ENCODE measurements at places on chromosomes 7 and 10. TPM values are rescaled to one million over a fixed set of nuclear protein-coding genes. Genes with fewer than 3 reads are reported as not detected.

GRCh38 chr10:108469940-108470339 is 1305.4 kb upstream of the SORCS1 start:
- H3K27me3 ChIP-seq, result peaks cover 5% of the 10 kb centered on the region
- no peaks in the 10 kb centered on the region for H3K4me1 ChIP-seq
- H3K27ac ChIP-seq, result no peak overlapping the region
- no peak overlapping the region for H3K4me3 ChIP-seq

DNA sequence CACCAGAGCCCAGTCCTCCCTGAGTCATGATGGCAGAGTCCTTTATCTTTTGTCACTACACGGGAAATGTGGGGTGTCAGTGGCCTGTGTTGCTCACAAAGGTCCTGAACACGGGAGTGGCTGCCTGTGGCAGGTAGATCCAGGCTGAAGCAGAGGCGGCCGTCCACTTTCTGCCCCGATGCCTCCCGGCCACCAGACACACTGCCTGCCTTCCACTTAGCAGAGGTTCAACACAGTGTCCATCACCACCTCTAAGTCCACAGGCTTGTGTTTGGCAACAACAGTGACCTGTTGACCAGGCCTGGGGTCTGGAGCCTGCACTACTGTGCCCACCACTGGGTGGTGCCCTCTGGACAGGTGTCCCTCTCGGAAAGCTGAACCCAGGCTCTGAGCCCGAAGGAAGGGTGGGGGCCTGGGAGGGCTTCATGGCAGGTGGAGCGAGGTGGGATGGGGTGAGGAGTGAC is 49.9 kb upstream of the CAMK2B start:
- peaks cover 19% of the 10 kb centered on the region for H3K27me3 ChIP-seq
- no peaks in the 10 kb centered on the region for H3K4me1 ChIP-seq
- no peak overlapping the region for H3K27ac ChIP-seq
- no peaks in the 10 kb centered on the region for H3K36me3 ChIP-seq
- DNase-seq, result no peak
- H3K4me3 ChIP-seq, result no peak overlapping the region

GRCh38 chr10:91796331-91797047 is 1.7 kb upstream of the TNKS2 start:
- peak overlapping the region; percentile 70 for H3K27ac ChIP-seq
- H3K27me3 ChIP-seq, result no peaks in the 10 kb centered on the region
- DNase-seq, result peak; percentile 53

DNA sequence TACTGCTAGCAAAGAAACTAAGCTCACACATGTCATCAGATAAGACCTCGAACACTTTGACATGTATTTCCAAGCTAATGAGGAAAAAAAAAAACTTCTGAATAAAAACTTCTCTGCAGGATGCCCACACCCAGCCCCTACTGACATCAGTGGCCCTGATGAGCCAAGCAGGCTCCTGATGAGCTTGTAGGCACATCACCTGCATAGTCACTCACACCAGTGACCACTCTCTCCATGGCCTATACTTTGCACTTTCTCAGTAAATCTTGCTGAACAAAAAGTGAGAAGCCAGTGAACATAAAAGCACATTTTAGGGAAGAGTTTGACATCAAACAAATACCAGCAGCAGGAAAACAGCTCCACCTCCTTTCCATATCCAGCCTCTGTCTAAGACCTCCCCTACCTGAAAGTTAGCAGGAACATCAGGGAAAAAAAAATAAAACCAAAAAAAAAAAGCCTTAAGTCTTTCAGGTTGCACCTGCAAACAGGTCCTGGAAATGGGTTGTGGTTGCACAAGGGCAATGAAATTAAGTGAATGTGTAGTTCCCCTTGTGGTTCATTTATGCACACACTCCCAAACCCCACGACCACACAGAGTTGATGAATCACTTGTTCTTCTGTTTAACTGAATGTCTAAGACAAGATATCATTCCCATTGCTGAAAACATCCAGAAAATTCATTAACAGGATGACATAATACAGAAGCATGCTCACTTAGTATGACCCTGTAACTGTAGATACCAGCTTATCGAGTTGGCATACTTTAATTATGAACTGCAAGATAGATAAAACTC is 205.2 kb upstream of the PDE1C start:
- H3K27me3 ChIP-seq, result no peaks in the 10 kb centered on the region
- no peak for DNase-seq
- H3K27ac ChIP-seq, result no peak overlapping the region
- H3K4me3 ChIP-seq, result no peak overlapping the region
- no peaks in the 10 kb centered on the region for H3K4me1 ChIP-seq

- H3K36me3 ChIP-seq, result no peaks in the 10 kb centered on the region
- no peak overlapping the region for H3K27ac ChIP-seq
- no peaks in the 10 kb centered on the region for H3K27me3 ChIP-seq
- H3K4me1 ChIP-seq, result peaks cover 26% of the 10 kb centered on the region
- DNase-seq, result no peak
- H3K4me3 ChIP-seq, result no peak overlapping the region
Measured at GRCh38 chr10:110528224-110528996, 30.7 kb downstream of the DUSP5 start.

- DNase-seq, result no peak
- no peak overlapping the region for H3K27ac ChIP-seq
- no peak overlapping the region for H3K4me3 ChIP-seq
- no peaks in the 10 kb centered on the region for H3K27me3 ChIP-seq
- H3K4me1 ChIP-seq, result no peaks in the 10 kb centered on the region
Measured at GRCh38 chr10:32923849-32924248, 34.2 kb downstream of the ITGB1 start.

DNA sequence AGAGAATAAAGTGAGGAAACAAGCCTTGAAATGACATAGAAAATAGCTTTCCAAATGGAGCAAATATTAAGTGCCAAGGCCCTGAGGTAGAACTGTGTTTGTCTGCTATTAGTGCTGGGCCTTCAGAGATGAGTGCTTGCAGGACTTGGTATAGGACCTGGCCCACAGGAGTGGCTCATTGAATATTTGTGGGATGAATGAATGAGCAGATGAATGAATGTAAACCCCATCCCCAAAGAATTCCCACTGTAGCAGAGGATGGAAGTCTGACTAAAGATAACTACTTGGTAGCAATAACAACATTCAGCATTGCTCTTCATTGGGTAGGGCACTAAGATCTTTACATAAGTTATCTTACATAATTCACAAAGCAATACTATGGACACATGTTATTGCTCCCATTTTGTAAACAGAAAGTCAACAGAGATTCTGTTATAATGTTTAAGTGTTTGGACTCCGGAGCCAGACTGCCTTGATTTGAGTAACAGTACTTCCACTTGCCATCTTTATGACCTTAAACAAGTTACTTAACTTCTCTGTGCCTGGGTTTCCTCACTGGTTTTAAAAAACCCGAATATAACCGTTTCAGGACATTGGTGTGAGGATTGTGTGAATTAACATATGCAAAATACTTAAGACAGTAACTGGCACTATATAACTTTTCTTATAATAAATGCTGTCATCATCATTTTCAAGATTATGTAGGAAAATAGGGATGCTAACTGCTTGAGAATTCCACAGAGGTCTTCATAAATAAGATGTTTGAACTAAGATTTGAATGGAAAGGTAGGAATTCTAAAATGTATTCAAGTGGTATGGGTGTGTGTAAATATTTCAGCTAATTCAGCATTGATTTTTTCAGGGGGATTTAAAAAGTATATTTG is 141.9 kb downstream of the PRKG1 start:
- no peak overlapping the region for H3K4me3 ChIP-seq
- no peak overlapping the region for H3K27ac ChIP-seq
- H3K36me3 ChIP-seq, result no peaks in the 10 kb centered on the region

GRCh38 chr7:27123477-27124053 is 7.0 kb downstream of the HOXA4 start:
- no peak overlapping the region for H3K4me3 ChIP-seq
- no peak overlapping the region for H3K27ac ChIP-seq
- DNase-seq, result no peak
- H3K4me1 ChIP-seq, result no peaks in the 10 kb centered on the region
- no peaks in the 10 kb centered on the region for H3K36me3 ChIP-seq

DNA sequence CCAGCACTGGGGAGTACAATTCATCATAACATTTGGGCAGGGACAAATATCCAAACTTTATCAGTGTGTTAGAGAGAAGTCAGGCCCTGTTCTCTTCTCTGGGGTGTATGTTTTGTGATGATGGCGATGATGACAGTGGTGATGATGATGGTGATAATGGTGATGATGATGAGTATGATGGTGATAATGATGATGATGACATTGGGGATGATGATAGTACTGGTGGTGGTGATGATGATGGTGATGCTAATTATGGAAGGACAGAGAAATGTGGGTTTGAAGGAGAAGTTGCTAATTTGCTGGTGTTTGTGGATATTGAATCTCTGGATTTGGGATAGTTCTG is 64.0 kb downstream of the CAMK1D start:
- H3K27me3 ChIP-seq, result no peaks in the 10 kb centered on the region
- H3K27ac ChIP-seq, result no peak overlapping the region
- no peak for DNase-seq
- peaks cover 5% of the 10 kb centered on the region for H3K4me1 ChIP-seq
- H3K36me3 ChIP-seq, result peaks cover 3% of the 10 kb centered on the region

DNA sequence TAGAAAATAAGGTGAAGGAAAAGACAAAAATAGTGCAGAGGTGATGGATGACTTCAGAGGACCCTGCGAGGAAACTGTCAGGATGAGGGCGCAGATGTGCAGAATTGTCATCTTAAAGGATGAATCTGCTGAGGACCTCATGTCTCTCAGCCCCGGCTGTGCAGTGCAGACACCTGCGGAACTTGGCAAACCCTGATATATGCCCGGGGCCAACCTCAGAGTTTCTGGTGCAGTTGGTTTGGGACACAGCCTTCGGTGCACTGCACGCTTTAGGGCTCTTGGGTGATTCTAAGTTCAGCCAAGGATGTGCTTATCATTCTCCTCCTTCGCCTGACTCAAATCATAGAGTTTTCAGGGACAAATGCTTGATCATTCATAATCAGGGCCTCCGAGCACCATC is 310.1 kb downstream of the TCERG1L start:
- no peaks in the 10 kb centered on the region for H3K4me1 ChIP-seq
- peaks cover 11% of the 10 kb centered on the region for H3K27me3 ChIP-seq
- no peak overlapping the region for H3K27ac ChIP-seq
- H3K4me3 ChIP-seq, result no peak overlapping the region
- no peaks in the 10 kb centered on the region for H3K36me3 ChIP-seq

DNA sequence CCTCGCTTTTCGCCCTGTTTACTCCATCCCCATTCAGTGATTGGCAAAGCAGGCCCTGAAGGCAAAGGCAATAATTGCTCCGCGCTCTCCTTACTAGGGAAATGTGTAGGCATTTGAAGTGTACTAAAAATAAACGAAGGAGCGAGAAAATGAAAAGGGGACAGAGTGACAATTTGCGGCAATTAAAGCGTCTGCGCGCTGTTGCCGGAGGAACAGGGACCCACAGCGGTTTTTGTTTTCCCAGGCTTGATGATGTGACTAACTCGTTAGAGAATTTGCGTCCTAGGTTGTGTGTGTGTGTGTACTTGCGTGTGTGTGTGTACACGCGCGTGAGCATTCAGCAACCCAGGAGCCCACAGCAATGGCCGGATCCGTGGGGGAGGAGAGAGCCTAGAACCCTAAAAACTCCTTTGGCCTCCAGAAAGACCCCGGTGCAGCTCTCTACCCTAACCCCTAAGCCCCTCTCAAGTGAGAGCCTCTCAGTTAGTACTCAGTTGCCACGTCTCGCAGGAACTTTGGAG is 7.8 kb upstream of the DLX6 start:
- peaks cover 38% of the 10 kb centered on the region for H3K27me3 ChIP-seq
- peaks cover 7% of the 10 kb centered on the region for H3K4me1 ChIP-seq
- DNase-seq, result no peak
- H3K36me3 ChIP-seq, result no peaks in the 10 kb centered on the region

DNA sequence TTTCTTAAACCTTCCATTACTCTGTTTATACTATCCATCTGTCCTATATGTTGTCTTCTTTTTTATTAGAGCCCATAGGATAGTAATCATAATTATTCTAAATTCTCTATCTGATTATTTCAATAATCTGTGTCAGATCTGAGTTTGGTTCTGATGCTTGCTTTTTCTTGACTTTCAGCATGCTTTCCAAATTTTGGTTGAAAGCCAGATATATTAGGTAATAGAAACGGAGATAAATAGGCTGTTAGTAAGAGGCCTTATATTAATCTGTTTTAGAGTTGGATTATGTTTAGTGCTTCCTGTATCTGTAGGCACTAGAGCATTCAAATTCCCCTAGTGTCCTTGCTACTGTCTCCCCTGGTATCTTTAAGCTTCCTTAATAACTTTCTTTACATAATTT is 939.9 kb upstream of the GHITM start:
- H3K27me3 ChIP-seq, result no peaks in the 10 kb centered on the region
- no peaks in the 10 kb centered on the region for H3K4me1 ChIP-seq
- no peak for DNase-seq
- H3K4me3 ChIP-seq, result no peak overlapping the region
- H3K36me3 ChIP-seq, result no peaks in the 10 kb centered on the region

- no peaks in the 10 kb centered on the region for H3K4me1 ChIP-seq
- no peak overlapping the region for H3K4me3 ChIP-seq
- no peaks in the 10 kb centered on the region for H3K27me3 ChIP-seq
- DNase-seq, result no peak
Measured at GRCh38 chr7:5354460-5355232, 69.0 kb downstream of the TNRC18 start.

SPDYE2B gene
- total RNA-seq, result not detected

GLI3 gene
- total RNA-seq, result 0.79 TPM

STEAP4 gene
- 0.19 TPM for total RNA-seq

NEBL gene
- total RNA-seq, result 0.41 TPM

ALOX5 gene
- 25.2 TPM for total RNA-seq

TFEC gene
- total RNA-seq, result 0.44 TPM

TMEM213 gene
- total RNA-seq, result not detected

NEURL1 gene
- 0.95 TPM for total RNA-seq

Measured in T-cell (primary cell).